Aorta (tissue), 5 donors: ENCODE measurements at places on chromosomes 6 and 20. TPM values are rescaled to one million over a fixed set of nuclear protein-coding genes. Genes with fewer than 3 reads are reported as not detected.

The SLC35D3 gene
- polyA plus RNA-seq: not detected

The KCNQ2 gene
- not detected for polyA plus RNA-seq

The IL20RA gene
- not detected for polyA plus RNA-seq

The ADAM33 gene
- polyA plus RNA-seq: 352 TPM

The PGM3 gene
- polyA plus RNA-seq: 5.8 TPM

The TRERF1 gene
- 1.7 TPM for polyA plus RNA-seq

DNA sequence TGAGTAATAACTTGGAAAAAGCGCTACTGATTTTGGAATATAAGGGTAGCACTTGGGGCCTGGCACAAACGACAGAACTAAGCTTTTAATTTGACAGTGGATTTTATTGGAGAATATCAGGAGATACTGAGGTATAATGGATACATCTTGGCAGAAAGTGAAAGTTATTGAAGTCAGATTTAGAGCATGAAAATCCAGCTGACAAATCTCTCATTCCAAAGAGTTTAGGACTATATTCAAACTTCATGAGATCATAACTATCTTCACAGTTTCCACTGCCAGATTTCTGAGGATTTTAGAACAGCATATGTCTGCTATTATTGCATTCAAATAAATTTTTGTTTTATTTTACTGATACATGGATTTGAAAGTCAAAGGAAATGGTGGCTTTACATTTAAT lies 132.3 kb upstream of the THEMIS start:
- DNase-seq: no peak
- no peaks in the 10 kb centered on the region for H3K36me3 ChIP-seq
- no peak overlapping the region for H3K27ac ChIP-seq
- no peak overlapping the region for H3K4me3 ChIP-seq

DNA sequence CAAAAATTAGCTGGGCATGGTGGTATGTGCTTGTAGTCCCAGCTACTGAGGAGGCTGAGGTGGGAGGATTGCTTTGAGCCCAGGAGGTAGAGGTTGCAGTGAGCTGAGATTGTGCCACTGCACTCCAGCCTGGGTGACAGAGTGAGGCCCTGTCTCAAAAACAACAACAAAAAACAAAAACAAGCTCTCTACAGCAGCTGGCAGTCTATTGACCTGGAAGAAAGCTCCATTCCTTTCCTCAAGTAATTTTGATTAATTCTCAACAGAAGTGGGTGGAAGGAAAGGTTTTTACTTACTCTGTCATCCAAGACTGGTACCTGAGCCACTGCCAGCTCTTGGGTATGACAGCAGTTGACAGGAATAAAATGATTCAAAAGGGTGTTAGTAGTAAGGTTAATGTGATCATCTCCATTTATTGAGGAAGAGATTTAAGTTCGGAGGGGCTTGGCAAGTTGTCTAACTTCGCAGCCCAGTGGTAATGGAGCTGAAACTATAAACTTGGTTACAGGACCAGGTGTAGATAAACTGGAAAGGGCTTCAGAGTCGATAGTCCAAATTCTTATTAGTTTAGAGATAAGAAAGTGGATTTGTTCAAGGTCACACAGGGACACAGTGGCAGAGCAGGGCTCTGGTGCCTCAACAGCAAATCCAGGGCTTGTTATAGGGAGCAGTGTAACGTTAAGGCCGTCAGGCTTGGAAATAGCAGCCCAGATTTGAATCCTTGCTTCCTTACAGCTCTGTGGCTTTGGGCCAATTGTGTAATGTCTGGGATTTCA lies 14.8 kb downstream of the SRSF3 start:
- H3K4me3 ChIP-seq: no peak overlapping the region
- no peak for DNase-seq
- no peaks in the 10 kb centered on the region for H3K27me3 ChIP-seq
- H3K4me1 ChIP-seq: peaks cover 1% of the 10 kb centered on the region

- no peak overlapping the region for H3K4me3 ChIP-seq
- DNase-seq: no peak
- H3K27me3 ChIP-seq: no peaks in the 10 kb centered on the region
- no peaks in the 10 kb centered on the region for H3K4me1 ChIP-seq
- no peak overlapping the region for H3K27ac ChIP-seq
Observed at GRCh38 chr6:36714511-36714910, 16.9 kb downstream of the RAB44 start.
